ENCODE measurements at places on chromosomes 1 and 21.

GRCh38 chr21:35390013-35390776, 341.1 kb upstream of the RUNX1 start:
- DNase-seq, result no peak

DNA sequence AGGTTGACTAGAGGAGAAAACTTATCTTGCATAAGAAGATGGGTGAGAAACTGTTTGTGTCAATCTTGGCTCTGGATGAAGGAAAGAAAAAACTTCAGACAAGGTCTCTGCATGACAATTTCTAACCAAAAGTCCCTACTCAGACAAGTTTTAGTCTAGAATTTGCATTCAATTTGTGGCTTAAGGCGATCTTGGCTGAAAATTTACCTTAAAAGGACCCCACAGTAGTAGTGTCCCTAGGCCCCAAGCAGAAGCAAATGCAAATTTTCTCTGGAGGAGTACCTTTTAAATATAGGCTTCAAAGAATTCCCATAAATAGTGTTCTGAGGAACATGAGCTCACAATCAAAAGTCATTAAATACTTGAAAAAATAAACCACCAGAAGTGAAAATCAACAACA, 17.6 kb upstream of the TMEM125 start:
- no peak for DNase-seq

- no peak for DNase-seq
These were observed at the start of gene GBP3 for GRCh38 chr1:89022167-89022959. Gene GBP3 (minus strand): TSS chr1:89022866. CDS start chr1:89020721, 2,145 bp downstream.

- no peak for DNase-seq
These were observed 610 bp downstream of the AJAP1 start for GRCh38 chr1:4654764-4655673.

- no peak for DNase-seq
These were observed 74.2 kb downstream of the CD34 start for GRCh38 chr1:207836591-207837347.

- DNase-seq, result no peak
These were observed 126.6 kb upstream of the BEND5 start for GRCh38 chr1:48903291-48903690.

DNA sequence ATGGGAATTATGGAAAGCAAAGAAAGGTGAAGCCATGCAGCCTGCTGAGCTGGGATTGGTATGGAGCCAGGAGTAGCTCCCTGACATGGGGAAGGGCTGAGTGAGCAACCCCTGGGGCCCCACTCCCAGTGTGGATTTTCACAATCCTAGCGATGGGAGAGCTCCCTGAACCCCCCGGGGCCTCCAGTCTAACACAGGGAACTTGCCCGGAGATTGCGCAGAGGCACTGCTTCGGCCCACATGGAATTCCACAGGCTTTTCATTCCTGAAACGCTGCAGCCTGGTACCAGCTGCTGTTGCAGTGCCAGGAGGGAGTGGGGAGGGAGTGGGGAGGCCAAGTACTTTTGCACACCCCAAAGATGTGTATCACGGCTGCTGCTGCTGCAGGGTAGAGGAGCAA, 110.4 kb upstream of the C21orf91 start:
- no peak for DNase-seq

DNA sequence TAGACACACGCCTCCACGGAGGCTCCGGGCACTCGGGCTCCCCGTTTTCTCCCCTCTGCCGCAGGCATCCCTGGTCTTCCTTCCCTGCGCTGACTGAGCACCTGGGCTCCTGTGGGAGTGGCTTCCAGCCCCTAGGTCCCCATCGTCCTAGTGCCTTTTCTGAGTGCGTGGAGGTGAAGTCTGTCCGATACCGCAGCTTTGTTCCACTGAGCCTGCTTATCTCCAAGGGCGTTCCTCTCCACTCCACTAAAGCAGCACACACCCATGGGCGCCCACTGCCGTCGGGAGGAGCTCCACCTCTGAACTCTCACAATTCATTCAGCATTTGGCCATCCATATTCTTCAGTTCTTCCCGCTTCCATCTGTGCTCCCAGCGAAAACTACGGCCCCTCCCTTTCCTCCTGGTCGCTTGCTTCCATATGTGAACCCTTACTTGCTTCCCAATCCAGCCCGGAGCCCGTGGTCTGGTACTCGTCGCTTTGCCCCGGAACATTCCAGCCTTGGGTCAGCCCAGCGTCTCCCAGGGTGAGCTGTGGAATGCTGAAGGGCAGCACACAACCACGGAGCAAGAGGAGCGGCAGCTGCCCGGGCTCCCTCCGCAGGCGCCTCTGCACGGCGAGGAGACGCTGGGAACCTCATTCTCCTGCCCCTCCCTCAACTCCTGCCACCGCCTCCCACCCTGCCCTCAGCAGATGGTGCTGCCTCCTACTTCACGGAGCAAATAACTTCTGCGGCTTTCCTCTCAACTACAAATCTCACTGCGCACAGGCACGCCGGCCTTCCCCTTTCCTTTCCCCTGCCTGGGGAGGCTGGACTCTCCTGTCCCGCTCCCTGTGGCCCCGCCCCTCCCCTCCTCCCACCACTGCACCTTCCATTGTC, 27.5 kb downstream of the ATP8B2 start:
- DNase-seq, result no peak

DNA sequence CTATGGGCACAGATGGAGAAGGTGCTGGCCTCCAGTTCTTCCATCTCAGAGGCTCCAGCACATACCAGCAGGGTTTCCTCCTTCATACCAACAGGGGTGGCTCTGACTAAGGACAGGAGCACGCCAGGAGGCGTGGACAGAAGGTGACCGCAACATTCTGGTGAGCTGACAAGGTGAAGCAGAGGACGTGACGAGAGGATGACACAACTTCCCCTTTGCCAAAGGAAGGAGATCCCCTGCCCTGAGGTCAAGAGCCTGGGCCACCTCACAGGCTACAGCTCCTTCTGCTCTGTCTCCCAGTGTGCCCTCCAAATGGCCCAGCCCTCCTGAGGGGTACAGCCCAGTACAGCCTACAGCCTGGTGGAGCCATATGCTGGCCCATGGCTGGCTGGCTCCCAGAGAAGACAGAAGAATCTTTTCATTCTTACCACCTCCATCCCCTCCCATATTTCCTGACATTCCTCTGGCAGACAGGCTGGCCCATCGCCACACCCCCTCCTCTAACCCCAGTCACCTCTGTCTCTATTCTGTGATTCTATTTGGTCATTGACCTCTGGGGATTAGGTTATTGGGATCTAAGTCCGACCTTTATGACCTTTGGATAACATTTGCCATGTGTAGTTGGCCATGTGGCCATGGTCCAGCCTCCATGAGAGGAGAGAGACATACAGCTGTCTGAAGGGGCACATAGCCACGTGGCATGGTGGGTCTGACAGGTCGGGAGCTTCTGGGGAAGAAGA, 5.1 kb upstream of the LAMB3 start:
- DNase-seq, result no peak

DNA sequence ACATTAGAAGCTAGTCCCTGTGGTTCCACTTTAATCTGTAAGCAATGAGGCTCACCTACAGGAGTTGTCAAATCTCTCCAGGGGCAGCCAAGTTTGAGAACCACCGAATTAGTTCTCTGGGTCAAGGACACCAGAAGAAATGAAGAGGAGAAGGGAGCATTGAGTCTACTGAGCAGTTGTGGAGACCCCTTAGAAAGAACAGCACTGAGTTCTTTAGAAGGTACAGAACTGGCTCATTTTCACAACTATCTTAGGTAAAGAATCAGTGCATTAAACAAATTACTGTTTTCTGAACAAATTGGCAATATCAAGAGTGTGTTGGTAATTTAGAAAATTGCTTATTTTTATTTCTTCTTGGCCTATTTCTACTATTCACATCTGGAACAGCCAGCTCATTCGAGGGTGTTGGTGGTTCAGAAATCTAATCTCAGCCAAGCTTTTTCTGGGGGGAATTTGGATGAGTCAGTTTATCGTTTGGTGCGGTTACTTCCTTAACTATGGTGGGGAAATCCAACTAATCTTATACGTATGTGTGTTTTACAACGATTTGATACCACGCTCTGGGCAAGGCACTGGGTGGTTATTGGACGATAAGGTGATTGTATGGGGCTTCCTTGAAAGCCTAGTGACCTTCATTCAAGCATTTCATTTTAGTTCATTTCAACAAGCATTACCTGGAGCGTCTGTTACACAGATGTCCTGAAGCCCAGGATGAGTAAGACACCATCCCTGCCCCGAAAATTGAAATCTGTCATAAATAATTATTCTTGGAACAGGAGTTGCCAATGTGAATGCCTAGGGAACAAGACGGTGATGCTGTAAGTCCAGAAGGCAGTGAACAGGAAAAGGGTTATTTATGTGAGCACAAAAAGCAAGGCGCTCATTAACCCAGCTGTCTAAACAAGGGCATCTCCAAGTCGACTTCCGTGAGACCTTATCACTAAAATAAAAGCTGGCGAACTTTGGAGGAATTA, 52.0 kb upstream of the TMPRSS2 start:
- no peak for DNase-seq

GRCh38 chr1:101013776-101014175, 11.8 kb downstream of the DPH5 start:
- no peak for DNase-seq

- no peak for DNase-seq
These were observed 623 bp downstream of the CAPN2 start for GRCh38 chr1:223712850-223713474.

All from stimulated activated CD4-positive, alpha-beta T cell treated with anti-CD3 and anti-CD28 coated beads, Interleukin-1b, Interleukin-23, amount 100 ng/mL, for 1 hour (primary cell).